Inflammatory macrophage treated with lipopolysaccharide for 4 hours (primary cell): ENCODE measurements at places on chromosomes 11 and 22.
A peak's percentile ranks its signal among the peaks of the same experiment; 100 is the strongest.

GRCh38 chr11:20308601-20309000 lies 54.9 kb upstream of the HTATIP2 start:
- DNase-seq = no peak

- DNase-seq = peak; percentile 53
Observed at GRCh38 chr11:96204721-96205459, 138.1 kb downstream of the MAML2 start.

DNA sequence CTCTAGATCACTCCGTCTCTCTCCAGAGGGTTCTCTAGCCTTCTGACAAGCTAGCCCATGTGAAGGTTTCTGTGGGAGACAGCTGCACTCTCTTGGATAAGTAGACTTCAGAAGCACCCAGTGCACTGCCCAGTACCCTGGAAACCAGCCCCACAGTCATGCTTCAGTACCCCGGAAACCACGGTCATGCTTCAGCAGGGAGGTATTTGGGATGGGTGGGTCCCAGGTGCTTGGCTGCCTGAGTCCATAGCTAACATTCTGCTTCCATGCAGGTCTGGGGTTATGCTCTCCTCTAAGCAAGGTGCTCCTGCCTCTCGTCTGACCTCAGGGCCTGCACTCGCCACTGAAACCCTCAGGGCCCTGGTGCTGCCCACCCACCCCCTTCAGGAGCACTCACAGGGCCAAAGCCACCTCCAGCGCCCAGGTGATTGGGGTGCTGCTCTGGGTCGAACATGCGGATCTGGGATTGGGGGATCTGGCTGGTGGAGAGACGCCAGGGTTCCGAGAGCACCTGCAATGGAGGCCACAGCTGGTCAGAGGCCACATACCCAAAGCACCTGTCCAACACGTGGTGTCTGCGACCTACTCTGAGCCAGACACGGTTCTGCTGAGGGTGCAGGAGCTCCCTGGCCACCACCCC lies 7.3 kb upstream of the SYCE3 start:
- no peak for DNase-seq

DNA sequence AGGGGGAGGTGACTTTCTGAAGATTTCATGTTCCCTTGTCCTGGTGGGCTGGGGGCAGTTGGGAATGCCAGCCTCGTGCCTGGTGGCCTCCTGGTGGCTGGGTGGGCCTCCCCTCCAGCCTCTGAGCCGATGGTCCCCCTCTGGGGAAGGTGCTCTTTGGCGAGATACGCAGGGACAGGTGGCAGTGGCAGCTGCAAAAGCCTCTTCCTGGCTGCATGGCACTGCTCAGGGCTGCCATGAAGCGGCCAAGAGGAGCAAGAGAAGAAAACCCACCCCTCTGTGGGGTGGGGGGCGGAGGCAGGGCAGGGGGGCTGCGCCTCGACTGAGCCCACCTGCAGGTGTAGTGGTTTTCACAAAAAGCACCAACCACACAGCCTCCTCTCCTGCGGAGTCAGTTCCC lies 61.8 kb upstream of the PHF21B start:
- no peak for DNase-seq

DNA sequence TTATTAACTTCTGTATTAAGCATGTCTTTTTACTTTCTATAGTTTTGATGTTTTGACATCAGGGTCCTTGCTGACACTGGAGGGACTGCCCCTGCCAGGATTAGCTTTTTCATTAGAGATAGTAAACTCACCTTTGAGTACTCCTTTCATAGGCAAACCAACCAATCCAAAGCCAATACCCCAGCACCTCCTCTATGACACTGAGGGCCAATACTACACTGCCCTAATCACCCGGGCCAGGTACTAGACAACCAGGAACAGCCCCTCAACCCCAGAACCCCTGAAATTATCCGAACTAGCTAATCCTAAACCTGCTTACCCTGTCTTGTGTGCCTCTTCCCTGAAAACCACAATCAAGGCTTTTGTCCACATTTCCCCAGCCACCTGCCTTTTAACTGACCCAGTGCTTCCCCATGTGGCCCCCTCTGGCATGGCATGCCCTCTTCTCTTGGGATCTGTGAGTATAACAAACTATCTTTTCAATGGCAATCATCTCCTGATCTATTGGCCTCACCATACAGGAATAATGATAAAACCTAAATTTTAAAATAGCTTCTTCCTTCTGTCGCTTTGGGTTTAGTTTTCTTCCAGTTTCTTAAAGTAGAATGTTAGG lies 31.2 kb downstream of the RAB6A start:
- peak; percentile 6 for DNase-seq

DNA sequence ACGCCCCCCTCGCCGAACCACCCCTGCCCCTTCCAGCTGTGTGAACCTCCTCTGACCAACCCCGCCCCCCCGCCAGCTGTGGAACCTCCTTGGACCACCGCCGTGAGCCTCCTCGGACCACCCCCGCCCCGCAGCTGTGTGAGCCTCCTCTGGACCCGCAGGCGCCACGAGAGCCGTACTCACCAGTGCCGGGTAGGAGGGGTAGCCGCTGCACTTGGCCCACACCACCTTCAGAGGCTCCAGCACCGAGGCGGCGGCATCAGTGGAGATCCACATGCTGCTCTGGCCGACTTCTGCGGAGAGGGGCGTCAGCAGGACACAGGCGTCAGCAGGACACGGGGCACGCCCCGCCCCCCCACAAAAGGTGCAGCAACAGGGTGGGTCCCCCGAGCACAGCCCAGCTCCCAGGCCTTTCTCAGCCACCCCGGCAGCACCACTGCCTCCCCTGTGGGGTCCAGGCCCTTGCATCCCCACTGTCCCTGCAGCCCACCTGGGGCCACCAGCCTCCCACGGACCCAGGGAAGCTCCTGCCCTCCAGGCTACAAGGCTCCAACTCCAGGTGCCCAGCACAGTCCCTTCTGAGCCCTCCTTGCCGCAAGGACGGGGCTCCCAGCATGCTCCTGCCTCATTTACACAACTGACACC lies 51.7 kb downstream of the BRD1 start:
- no peak for DNase-seq

DNA sequence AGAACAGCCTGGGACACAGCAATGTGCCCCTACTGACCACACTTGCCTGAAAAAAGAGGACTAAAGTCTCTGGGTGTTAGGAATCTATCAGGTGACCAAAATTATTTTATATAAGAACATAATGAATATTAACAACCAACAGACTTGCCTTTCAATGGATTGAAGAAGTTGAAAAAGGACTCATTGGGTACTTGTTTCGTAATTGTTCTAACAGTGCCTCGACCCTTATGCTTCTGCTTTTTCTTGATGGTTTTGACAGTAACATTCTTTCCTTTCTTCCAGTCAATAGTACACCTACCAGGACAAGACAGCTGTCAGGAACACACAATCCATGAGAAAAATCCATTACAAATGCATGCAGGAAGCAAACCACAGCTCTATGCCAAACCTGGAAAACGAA lies 29.0 kb upstream of the PHLDA2 start:
- peak; percentile 52 for DNase-seq
